ENCODE measurements at places on chromosomes 12 and 14.

GRCh38 chr12:130523863-130524614 is 186.4 kb downstream of the PIWIL1 start:
- no peak for DNase-seq

DNA sequence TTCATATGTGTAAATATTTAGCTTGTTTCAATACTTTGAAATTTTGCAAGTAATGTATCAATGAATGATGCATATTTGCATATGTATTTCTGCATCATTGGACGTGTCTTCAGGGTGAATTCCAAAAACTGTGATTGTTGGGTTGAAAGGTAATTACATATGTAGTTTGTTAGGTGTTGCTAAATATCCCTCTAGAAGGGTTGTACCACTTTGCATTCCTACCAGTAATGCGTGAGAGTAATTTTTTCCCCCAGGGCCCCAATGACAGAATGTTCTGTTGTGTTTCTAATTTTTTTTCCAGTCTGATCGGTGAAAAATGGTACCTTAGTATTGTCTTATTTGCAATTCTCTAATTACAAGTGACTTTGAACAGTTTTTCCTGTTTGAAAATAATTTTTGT is 408.9 kb downstream of the NAV3 start:
- no peak for DNase-seq

- DNase-seq = no peak
These were observed 7.5 kb upstream of the ETFBKMT start for GRCh38 chr12:31651893-31652521.

DNA sequence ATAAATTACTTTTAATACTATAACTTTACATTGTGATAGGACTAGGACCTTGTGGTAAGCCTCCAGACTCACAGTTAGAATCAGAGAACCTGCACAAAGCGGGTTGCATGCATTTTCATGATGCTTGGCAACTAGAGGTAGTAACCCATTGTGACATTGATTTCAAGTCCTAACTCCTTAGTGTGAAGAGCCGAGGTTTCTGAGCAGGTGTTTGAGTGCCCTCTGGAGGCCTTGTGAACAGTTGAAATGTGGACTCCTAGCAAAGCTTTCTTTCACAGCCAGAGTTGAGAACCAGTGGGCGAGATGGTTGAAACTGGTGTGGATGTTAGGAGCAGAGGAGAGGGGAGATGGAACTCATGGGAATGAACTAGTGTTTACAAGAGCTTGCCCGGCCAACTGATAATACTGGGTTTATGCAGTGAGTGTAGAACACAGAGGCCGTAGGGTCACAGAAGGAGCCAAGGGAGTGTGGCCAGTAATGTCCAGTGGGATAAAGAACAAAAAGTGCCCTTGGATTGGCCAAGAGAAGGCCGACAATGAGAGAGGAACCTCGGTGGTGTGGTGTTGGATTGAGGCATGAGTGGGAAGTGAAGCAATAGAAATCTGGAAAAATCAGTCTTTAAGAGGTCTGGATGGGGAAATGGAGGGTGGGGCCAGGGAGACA is 10.9 kb downstream of the ZNF664 start:
- peak; percentile 57 for DNase-seq

DNA sequence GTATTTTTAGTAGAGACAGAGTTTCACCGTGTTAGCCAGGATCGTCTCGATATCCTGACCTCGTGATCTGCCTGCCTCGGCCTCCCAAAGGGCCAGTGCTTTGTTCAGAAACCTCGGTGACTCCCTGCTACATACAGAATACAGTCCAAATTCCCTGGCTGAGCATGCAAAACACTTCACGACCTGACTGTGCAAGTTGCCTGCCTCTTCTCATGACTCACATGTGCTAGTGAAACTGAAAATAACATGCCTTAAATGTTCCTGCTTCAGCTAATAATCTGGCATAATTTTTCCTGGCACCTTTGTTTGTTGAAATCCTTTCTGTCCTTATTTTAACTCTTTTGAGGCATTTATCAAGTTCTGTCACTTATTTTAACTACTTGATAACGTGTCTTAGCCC is 8.2 kb downstream of the DMAC2L start:
- DNase-seq = no peak

DNA sequence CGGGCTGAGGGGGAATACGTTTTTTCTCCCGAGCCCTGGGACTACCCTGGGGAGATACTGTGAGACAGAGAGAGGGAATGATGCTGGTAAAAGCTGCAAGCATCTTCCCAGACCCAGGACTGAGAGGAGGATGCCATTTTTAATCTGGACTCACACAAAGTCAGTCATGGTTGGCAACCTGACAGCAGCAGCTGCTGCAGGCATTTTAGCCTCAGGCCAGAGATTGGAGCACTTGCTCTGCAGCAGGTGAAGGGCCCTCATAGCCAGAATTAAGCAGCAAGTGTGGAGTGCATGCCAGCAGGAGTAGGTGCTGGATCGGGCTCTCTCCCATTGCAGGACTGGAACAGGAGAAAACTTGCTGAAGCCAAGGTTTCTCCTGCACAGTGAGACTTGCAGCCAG is 361.1 kb upstream of the CLEC14A start:
- DNase-seq = peak; percentile 85

DNA sequence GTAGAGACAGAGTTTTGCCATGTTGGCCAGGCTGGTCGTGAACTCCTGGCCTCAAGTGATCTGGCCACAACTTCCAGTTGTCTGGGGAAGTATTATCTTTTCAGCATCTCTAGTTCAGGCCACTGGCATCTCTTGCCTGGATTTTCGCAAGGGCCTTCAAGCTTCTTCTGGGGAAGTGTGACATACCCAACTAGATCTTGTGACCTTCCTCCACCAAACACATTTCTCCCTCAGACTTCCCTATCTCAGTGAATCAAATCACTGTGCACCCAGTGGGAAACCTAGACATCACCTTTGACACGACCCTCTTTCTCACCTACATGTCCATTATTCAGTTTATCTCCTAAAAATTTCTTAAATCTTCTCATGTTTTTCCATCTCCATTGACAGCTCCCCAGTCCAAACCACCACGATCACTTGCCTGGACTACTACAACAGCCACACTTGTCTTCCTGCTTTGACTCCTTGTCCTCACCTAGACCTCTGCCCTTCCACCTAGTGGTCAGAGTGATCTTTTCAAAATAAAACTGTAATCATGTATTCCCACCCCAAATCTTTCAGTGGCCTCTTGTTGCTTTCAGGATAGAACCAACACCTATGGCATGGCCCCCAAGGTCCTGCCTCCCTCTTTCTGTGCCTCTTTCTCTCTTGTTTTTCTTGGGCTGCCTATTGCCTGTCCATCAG is 3.3 kb downstream of the EEF1AKMT3 start:
- no peak for DNase-seq

- no peak for DNase-seq
These were observed 215.9 kb downstream of the CACNA1C start for GRCh38 chr12:2268471-2269286.

- DNase-seq = no peak
These were observed 160.2 kb downstream of the PRIMA1 start for GRCh38 chr14:93628048-93628447.

- DNase-seq = no peak
These were observed 169.4 kb downstream of the FOXN3 start for GRCh38 chr14:89247457-89248122.

- no peak for DNase-seq
These were observed 207.7 kb upstream of the SLC16A7 start for GRCh38 chr12:59388176-59388575.

DNA sequence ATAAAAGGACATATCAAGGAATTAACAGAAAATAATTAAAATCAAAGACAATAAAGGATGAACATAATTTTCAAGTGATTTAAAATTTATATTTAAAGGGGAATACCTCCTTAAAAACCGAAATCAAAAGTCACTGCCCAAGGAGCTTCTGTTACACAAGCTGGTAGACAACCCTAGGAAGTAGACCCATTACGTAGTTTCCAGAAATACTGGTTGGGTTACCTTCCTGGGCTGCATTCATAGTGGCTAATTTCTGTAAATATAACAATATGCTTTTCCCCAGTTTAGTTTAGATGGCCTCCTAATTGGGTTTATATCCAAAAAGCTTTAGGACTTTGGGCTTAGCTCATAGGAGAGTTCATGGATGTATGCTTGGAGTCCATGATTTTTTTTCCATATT is 2.1 kb upstream of the EDDM3A start:
- DNase-seq = no peak

DNA sequence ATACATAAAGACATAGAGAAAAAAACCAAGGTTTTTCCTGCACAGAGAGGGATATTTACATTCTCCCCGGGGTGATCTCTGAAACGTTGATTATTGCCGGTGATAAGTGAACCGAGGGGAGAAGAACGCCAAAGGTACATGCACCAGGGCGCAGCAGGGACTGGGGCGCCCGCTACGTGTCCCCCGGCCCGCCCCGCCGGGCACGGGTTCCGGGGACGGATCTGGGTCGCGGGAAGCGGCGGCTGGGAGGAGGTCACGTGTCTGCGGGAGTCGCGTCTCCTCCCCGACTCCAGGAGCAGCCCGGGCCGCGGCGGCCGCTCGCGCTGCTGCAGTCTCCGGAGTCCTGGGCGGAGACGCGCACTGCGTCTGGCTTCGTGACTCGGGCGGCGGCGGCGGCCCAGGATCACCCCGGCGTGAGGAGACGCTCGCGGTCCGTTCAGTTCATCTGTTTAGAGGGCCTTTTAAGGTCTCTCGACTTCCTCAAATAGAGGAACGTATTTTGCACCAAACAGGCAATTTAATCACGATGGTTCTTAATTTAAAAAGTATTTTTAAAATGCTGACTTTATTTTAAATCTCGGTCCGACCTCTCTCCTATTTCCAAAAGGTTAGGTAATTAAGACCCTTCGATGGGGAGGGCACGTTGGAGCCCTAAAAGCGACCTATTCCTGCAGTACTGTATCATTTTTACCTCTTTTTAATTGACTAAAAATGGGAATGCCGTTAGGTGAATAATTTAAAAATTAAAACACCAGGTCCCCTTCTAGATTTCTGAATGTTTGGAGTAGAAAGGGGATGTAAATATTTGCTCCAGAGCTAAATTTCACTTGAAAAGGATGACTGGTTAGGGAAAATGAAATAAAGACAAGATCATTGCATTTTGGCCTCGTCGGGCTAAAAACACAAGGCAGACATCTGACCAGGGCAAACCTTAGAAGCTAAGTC is 1.8 kb upstream of the BHLHE41 start:
- DNase-seq = peak; percentile 82

GRCh38 chr12:113378291-113378690 is 19.9 kb downstream of the PLBD2 start:
- no peak for DNase-seq

DNA sequence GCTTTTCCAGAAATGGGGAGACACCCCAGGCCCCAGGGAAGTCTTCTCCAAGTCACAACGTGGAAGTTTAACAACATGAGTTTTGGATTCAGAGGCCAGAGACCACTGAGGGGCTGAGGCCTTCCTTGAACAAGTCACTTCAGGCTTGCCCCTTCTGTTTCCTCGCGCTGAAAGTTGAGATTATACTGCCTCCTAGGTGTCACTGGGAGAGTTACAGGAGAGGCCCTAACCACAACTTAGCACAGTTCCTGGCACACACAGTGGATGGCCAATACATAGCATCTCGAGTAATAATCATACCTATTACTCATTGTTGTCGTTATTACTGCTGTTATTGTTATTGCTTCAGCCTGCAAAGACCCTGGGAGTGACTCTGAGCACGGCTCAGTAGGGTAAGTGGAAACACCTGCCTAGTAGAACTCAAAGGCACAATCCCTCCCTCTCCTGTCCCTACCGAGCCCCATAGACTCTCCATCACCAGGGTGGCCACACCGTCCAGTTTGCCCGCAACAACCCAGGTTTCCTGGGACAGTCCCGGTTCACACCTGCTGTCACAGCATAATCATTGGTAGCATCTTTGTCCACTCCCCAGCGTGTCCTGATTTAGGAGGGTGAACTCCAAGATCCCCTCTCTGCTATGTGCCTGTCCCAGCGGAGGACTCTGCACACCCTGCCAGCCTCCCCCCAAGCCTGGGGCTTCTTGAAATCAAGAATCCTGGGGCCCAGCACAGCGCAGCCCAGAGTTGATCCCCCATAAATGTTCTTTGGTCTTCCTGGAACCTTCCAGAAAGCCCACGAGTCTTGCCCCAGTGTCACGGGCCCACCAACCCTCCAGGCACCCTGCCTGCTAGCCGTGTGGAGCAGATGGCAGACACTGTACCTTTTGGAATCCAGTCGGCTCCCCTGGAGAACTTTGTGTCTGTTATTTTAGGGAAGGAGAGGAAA is 85.0 kb downstream of the SYNE3 start:
- DNase-seq = no peak

- no peak for DNase-seq
These were observed 47.4 kb downstream of the ATF7 start for GRCh38 chr12:53578783-53579182.

- DNase-seq = no peak
These were observed 455.5 kb upstream of the MGAT4C start for GRCh38 chr12:86711731-86712130.

- DNase-seq = no peak
These were observed 518.7 kb upstream of the MGAT4C start for GRCh38 chr12:86774841-86775388.

DNA sequence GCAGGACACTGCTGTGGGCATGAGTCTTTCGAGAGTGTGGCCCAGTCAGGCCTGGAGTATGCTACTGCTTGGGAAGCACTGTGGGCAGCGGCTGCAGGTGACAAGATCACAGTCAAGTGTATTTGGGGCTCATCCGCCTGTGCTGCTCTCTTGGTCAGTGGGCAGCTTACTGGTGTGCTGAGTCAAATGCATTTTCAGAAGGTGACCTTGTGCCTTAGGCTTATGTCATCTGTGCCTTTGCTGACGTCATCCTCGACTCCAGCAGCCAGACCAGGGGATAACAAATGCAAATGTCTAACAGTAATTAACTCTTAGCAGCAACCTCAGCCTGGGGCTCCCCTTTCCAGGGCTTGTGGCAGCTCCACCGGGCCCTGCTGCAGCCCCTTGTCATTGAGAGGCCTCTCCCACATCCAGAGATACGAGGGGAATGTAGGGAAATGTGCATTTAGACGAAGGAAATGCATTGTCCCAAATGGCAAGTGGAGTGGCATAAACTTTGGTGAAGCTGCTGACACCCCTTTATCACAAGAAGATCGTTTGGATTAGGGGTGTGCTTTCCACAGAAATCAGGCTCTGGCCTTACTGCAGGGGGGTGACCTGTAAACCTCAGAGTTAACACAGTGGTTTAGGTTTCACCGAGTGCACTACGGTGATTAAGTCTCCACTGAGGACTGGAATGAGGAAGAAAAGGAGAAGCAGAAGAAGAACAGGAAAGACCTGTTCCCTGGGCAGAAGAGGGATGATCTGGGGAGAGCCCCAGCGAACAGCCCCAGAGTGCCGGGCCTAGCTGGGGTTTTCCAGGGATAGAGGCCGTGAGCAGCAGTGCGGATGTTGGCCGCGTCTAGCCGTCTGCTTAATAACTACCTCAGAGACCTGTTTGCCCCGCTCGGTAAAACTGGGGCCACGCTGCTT is 39.7 kb downstream of the PSMA6 start:
- no peak for DNase-seq
